ENCODE measurements at places on chromosomes 6 and 20.

GRCh38 chr6:67790569-67790968, 844.5 kb upstream of the ADGRB3 start:
- no peak for DNase-seq

DNA sequence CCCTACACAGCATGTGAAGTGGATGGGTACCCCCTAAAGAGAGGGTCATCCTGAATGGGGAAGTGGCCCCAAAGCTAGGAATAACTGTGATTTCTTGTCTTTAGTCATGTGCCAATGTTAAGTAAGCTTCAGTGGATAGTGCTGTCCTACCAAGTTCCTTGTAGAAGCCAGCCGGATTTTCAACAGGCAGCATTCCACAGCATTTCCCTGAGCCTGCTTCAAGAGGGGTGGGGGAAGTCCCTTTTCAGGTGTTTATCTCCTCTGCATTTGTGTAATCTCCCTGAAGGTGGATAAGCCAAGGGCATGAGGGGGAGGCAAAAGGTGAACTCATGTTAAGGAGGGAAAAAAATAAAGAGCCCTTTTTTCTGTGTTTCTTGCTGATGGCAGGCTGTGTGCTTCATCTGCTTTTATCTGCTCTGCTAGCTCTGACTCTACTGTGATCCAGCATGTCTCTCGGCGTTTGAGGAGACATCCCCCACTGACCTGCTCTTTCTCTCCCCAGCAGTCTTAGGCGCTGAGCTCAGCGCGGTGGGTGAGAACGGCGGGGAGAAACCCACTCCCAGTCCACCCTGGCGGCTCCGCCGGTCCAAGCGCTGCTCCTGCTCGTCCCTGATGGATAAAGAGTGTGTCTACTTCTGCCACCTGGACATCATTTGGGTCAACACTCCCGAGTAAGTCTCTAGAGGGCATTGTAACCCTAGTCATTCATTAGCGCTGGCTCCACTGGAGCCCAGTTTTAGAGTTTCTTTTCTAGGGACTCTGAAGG, 1.9 kb downstream of the EDN1 start:
- DNase-seq: no peak

DNA sequence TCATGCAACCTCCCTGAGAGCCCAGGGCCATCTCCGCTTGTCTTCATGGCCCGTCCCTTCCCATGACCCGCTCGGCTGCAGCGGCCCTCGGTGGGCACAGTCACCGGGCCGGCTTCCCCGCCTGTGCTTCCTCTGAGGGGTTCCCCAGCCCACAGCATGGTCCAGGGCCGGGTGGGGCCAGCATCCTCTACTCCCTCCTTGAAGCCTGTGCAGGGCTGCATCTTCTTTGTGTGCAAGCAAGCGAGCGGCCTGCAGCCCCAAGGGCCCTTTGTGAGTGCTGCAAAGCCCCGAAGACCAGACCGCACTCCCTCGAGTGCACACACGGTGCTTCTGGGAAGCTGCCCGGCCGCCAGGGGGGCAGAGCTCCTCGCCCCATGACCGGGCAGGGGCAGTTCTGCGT, 265.8 kb downstream of the TAF4 start:
- peak; percentile 23 for DNase-seq

GRCh38 chr6:73710470-73710869, 14.5 kb downstream of the CD109 start:
- no peak for DNase-seq

- DNase-seq: peak; percentile 42
Measured at GRCh38 chr6:163946437-163946836, 531.9 kb downstream of the QKI start.

DNA sequence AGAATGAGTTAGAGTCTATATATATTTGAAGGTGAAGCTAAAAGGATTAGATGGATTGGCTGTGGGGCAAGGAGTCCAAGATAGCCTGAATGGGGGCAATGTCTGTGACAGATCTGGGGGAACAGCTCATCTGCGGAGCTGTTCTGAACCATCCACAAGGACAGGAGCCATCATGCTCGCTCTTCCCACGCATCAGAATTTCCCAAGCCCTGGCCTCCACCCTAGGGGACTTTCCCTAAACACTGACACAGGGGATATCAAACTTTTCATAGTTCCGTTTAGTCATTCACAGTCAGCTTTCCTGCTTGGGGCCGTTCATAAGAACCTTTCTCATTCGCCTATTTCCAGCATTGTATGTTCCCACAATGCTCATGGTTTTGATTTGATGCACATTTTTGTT, 37.6 kb upstream of the CCN6 start:
- DNase-seq: peak; percentile 36

DNA sequence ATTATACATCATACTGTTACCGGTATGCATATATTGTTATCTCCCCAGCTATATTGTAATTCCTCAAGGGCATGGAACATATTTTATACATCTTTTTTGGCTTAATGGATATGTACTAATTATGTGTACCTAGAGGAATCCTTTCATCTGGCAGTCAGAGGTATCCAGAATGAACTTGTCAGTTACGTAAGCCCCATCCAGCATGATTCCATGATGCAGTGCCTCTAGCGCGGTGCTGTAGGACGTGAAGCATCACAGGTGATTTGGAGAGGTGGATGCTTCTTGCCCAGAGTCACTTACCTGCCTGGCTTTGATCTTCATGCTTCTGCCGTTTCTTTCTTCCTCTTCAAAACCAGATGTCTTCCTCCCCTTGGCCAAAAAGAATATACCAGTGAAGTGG, 159.1 kb downstream of the UST start:
- DNase-seq: no peak

DNA sequence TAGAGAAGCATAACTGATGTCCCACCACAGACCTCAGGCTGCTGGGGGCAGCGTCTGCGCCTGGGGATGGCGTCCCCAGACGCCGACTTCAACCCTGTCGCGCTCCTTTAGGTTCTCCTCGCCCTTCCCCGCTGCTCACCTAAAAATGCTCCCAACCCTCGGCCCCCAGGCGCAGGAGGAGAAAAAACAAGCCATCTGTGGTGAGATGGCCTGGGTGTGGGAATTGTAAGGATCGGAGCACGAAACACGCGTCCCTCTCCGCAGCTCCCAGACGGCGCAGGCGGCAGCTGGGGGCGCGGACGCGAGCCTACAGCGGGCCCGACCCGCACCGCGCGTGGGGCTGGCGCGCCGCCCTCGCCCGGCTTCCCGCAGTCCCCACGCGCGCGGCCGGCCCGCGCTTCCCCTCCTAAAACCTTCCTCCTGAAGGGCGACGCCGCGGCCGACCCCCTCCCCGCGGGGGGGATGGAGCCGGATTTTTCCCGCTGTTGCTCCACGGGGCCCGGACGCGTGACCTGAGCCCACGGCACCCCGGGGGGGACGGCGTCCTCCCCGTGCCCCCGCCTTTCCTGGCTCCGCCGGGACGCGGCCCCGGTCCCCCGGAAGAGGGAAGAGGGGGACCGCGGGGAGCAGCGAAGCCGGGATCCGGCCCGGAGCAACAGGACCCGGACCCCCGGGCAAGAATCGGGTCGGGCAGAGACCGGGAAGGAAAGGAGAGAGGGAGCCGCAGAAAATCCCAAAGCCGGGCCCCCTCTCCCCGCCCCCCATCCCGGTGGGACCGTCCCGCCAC, 611 bp downstream of the EPB41L2 start:
- peak; percentile 50 for DNase-seq

All from left ventricle myocardium superior (tissue), 1 donor.